ENCODE measurements at places on chromosomes 13 and 19.

- DNase-seq = no peak
Observed at GRCh38 chr13:24663586-24663985, 16.6 kb upstream of the ATP12A start.

- DNase-seq = no peak
Observed at GRCh38 chr19:10533646-10534386, 9.9 kb upstream of the ATG4D start.

DNA sequence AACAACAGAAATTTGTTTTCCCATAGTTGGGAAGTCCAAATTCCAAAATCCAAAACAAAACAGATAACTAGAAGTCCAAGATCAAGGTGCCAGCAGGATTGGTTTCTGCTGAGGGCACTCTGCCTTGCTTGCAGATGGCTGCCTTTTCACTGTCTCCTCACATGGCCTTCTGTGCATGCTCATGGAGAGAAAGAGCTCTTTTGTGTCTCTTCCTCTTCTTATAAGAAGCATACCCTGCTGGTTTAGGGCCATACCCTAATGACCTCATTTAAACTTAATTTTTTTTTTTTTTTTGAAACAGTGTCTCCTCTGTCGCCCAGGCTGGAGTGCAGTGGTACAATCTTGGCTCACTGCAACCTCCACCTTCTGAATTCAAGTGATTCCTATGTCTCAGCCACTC lies 1974.1 kb upstream of the PCDH20 start:
- no peak for DNase-seq

DNA sequence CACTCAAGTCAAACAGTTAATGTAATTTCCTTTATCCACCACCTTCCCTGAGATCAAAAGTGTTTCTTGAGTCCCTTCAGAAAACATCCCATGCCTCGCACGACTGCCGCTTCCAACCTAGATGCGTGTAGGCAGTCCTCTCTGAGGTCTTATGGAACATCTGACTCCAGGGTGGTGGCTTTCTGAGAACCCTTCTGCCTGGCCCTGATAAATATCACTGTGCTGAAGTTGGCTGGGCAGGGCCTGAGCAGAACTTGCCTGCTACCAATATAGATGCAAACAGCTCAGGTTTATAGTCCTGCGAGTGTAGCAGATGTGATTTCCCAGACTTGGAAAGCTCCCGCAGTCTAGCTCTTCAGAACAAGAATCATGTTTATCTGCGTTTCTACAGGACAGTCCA lies 61.1 kb upstream of the GPR12 start:
- DNase-seq = no peak

DNA sequence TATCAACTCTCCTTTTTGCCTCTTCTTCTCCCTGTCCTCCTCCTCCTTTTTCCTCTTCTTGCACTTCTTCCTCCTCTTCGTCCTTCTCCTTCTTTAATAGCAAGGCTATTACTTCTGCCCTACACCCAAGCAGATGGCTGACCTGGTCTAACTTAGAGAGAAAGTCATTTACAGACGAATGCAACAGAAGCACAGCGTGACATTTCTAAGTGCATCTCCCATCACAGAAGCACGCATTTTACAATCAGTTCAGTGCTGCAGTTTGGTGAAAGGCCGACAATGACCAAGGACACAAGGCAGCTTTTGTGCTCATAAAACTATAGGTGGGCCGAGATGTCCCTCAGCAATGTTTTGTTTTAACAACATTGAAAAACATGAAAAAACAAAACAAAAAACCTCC lies 231.5 kb downstream of the FGF14 start:
- no peak for DNase-seq

DNA sequence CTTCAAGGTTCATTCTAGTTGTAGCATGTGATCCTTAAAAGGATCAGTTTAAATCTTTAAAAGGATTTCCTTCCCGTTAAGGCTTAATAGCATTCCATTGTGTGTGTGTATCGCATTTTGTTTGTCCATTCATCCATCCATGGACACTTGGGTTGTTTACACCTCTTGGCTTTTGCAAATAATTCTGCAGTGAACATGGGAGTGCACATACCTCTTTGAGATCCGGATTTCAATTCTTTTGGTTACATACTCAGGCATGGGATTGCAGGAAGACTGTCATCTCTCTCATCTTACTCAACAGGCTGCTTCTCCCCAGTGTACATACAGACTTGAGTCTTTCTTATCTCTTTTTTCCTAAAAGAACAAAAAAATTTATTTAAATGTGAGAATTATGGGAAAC lies 1.2 kb downstream of the RNF113B start:
- DNase-seq = no peak

DNA sequence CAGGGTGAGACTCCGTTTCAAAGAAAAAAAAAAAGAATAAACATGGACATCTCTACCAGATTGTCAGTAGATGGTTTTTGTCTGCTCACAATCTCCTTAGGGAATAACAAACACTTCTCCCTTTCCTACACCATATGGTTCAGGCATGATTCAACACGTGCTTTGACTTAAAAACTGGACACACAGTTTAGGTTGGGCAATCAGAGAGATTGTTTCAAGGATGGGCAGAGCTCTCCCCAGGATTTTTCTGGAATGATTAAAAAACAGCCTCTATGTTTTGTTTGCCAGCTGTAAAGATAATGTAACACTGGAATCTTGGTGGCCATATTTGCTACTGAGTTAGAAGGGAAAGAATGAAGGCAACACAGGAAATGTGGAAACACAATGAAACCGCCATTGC lies 150.1 kb upstream of the TSC22D1 start:
- no peak for DNase-seq

Measured in B cell (primary cell).